ENCODE measurements at places on chromosomes 3 and 15.

GRCh38 chr3:61903931-61904657 lies 342.7 kb downstream of the PTPRG start:
- DNase-seq: no peak

GRCh38 chr3:37456270-37456708 lies 281.9 kb upstream of the LRRFIP2 start:
- no peak for DNase-seq

GRCh38 chr3:30129765-30130164 lies 476.6 kb upstream of the TGFBR2 start:
- no peak for DNase-seq

DNA sequence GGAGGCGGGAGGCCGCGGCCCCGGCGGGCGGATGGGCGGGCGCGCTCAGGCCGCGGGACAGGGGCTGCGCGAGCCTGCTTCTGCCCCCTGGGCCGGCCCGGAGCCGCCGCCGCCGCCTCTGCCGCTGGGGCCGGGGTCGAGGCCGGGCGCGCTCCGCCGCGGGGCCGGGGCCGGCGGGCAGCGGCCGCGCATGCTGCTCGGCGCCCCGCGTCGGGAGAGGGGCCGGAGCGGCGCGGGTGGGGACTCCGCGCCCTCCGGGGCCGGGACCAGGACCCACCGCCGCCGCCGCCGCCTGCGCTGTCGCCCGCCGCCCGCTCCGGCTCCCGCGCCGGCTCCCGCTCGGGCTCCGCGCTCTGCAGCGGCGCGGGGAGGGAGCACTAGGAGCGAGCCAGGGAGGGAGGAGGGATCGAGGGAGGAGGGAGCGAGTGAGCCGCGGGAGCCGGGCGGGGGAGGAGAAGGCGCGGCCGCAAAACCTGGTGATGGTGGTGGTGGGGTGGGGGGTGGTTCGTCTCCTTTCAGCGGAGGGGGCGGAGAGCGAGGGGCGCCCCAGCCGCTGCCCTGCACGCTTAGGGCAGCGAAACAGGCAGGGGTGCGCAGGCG lies at the start of gene LINGO1:
Gene LINGO1, minus strand, starts transcription at position 379 of the 600 bp plus-strand sequence. CDS start 597 bp downstream, outside the sequence.
- no peak for DNase-seq

DNA sequence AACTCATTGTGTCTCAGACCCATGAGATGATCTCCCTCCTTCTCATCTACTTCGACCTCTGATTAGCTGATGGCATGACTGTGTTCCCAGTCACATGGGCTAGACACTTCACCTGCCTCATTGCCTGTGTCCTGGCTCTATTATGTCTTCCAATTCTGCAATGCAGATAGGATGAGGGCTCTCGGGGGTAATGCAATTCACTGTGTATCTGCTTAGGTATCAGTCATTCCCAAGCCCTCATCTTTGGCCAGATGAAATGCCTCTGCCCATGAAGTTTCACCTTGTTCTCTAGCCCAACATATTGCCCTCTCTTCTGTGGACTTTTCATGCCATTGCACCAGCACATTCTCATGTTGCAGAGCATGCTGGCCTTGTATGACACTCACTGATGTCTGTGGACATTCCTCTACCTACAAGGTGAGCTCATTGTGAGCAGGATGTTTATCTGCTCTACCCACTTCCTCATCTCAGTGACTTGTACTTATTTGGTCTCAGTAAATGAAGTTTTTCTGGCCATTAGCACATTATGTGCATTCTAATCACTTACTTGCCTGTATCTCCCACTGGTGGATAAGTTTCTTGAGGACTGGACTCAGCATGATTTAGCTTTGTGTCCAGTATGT lies 32.3 kb downstream of the MOBP start:
- no peak for DNase-seq

GRCh38 chr15:63015618-63016017 lies 26.9 kb upstream of the TPM1 start:
- DNase-seq: no peak

- DNase-seq: no peak
Measured at GRCh38 chr15:84599906-84600305, 903 bp upstream of the ZSCAN2 start.

GRCh38 chr3:23116081-23116837 lies 86.9 kb upstream of the UBE2E2 start:
- no peak for DNase-seq

Measured in activated CD4-positive, alpha-beta T cell treated with anti-CD3 and anti-CD28 coated beads, Interleukin-2, amount 50 U/mL, for 48 hours (primary cell).